A549 treated with RU486 at 1 μM for 4 hours (cell line): ENCODE measurements at places on chromosomes 11 and 22. TPM values are rescaled to one million over a fixed set of nuclear protein-coding genes. Genes with fewer than 3 reads are reported as not detected.

Gene CHST1
- 1.1 to 1.5 TPM (median 1.3 TPM) in 5 replicates for total RNA-seq

Gene GUCY1A2
- 0.02 to 0.13 TPM (median 0.06 TPM) in 4 of 5 replicates, not detected in the other for total RNA-seq

Gene OR8G5
- not detected in 5 replicates for total RNA-seq

Gene DGCR2
- total RNA-seq: 14.9 to 23.0 TPM (median 18.9 TPM) in 5 replicates

Gene OR5D18
- total RNA-seq: not detected in 5 replicates

Gene MIOX
- total RNA-seq: not detected in 5 replicates

Gene MMP13
- not detected in 5 replicates for total RNA-seq

Gene CD6
- total RNA-seq: 0.08 to 0.18 TPM (median 0.13 TPM) in 3 of 5 replicates, not detected in the others

Gene IGF2
- total RNA-seq: 1.4 to 4.4 TPM (median 2.4 TPM) in 5 replicates

Gene MUC5B
- 1.8 to 7.7 TPM (median 2.5 TPM) in 5 replicates for total RNA-seq

Gene ELFN2
- total RNA-seq: 5.2 to 8.9 TPM (median 7.6 TPM) in 5 replicates

Gene FXYD2
- 14.3 to 23.4 TPM (median 14.8 TPM) in 5 replicates for total RNA-seq

Gene MYBPC3
- 0.06 to 0.13 TPM (median 0.08 TPM) in 5 replicates for total RNA-seq

Gene MS4A3
- total RNA-seq: not detected in 5 replicates

Gene OR10G6
- total RNA-seq: not detected in 5 replicates

Gene UBTFL1
- total RNA-seq: not detected in 5 replicates

Gene HTR3B
- not detected in 5 replicates for total RNA-seq

Gene COX8A
- 625 to 1,017 TPM (median 974 TPM) in 5 replicates for total RNA-seq

Gene TTC36
- not detected in 5 replicates for total RNA-seq

Gene MMP3
- 0.31 to 0.45 TPM in 2 of 5 replicates, not detected in the others for total RNA-seq

Gene CARD18
- total RNA-seq: not detected in 5 replicates

Gene OR4A16
- not detected in 5 replicates for total RNA-seq

Gene BBOX1
- total RNA-seq: 0.06 to 0.09 TPM in 2 of 5 replicates, not detected in the others

Gene TMA7B
- total RNA-seq: not detected in 5 replicates

Gene RASGRP2
- 0.41 to 1.5 TPM (median 1.2 TPM) in 5 replicates for total RNA-seq

Gene MALAT1
- total RNA-seq: 26.0 to 79.2 TPM (median 71.5 TPM) in 5 replicates

Gene MUC6
- 0.01 TPM in 2 of 5 replicates, not detected in the others for total RNA-seq

Gene FOLH1
- not detected in 5 replicates for total RNA-seq

Gene RFPL3
- total RNA-seq: not detected in 5 replicates

Gene ARHGEF17
- total RNA-seq: 8.5 to 14.0 TPM (median 10.4 TPM) in 5 replicates

Gene OR51B5
- 0.07 to 0.09 TPM in 2 of 5 replicates, not detected in the others for total RNA-seq

Gene LRRC75B
- total RNA-seq: 4.8 to 10.2 TPM (median 8.9 TPM) in 5 replicates

Gene C11orf91
- 0.50 to 1.3 TPM (median 0.98 TPM) in 5 replicates for total RNA-seq

Gene TMEM45B
- 0.08 to 0.15 TPM (median 0.12 TPM) in 3 of 5 replicates, not detected in the others for total RNA-seq

Gene SCGB1A1
- 0.39 TPM in 1 of 5 replicates, not detected in the others for total RNA-seq

Gene GRIA4
- not detected in 5 replicates for total RNA-seq

Gene NCR3LG1
- 1.5 to 3.5 TPM (median 2.6 TPM) in 5 replicates for total RNA-seq
